A549 treated with dexamethasone at 1 μM for 4 hours (cell line): ENCODE measurements at places on chromosomes 16 and 17. TPM values are rescaled to one million over a fixed set of nuclear protein-coding genes. Genes with fewer than 3 reads are reported as not detected.

Gene IRX3
- 5.2 to 8.1 TPM (median 7.0 TPM) in 5 replicates for total RNA-seq

Gene CIITA
- 0.03 to 0.09 TPM (median 0.06 TPM) in 5 replicates for total RNA-seq

Gene RCVRN
- total RNA-seq, result not detected in 5 replicates

Gene TK1
- total RNA-seq, result 193 to 278 TPM (median 209 TPM) in 5 replicates

Gene PRPSAP1
- total RNA-seq, result 52.7 to 59.4 TPM (median 55.2 TPM) in 5 replicates

Gene ZDHHC1
- 4.6 to 7.4 TPM (median 5.5 TPM) in 5 replicates for total RNA-seq

Gene C1QTNF1
- total RNA-seq, result 55.7 to 66.1 TPM (median 59.8 TPM) in 5 replicates

Gene ALOX12B
- total RNA-seq, result 1.1 to 1.6 TPM (median 1.3 TPM) in 5 replicates

Gene KCNJ18
- 0.04 to 0.06 TPM in 2 of 5 replicates, not detected in the others for total RNA-seq

Gene SLC12A3
- 0.04 TPM in 1 of 5 replicates, not detected in the others for total RNA-seq

Gene KCNG4
- not detected in 5 replicates for total RNA-seq
